ENCODE measurements at places on chromosomes 16 and 17. TPM values are rescaled to one million over a fixed set of nuclear protein-coding genes. Genes with fewer than 3 reads are reported as not detected.

GRCh38 chr17:32810690-32811089 lies 66.2 kb downstream of the MYO1D start:
- DNase-seq = no peak

DNA sequence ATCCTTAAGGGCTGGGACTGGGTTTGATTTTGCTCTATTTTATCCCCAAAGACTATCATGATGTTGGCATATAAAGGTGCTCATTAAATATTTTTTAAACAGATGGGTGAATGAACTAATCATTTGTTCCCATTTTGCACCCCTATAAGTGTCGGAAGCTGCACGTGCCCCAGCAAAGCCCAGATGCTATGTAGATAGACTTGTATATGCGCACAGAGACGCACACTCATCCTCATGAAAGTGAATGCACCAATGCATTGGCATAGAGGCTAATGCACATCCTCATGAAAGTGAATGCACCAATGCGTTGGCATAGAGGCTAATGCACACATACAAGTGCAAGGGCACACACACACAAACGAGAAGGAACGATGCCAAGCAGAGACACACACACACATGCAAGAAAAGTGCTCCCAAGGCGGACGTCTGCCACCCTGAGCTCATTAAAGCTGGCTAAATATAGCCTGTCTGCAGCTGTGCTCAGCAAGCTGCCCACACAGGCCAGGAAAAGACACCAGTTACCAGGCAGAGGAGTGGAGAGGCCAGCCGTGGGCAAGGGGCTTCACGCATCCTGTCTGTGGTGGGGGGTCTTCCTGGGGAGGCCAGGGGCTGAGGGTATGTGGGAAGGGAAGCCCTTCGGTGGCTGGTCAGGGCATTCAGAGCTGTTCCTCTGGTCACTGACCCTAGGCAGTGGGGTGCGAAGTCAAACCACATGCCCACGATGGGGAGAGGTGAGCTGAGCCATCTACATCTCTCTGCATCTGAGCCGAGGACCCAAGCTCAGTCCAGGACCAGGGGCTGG lies 52.6 kb downstream of the PIMREG start:
- peak; percentile 63 for DNase-seq

DNA sequence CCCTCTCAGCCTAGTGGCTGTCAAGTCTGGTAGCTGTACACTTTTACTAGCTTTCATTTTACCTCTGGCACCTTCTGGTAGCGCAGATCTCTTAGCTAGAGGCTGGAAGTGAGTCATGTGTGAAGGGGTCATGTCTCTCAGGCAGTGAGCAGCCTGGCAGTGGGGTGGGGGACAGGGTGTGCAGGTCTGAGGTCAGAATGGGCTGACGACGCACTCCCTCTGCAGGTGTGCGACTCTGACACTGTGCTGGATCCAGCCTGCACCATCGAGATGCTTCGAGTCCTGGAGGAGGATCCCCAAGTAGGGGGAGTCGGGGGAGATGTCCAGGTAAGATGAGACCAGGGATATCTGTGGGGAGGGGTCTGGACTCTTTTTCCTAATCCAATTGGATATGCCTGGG lies 7.8 kb downstream of the HAS3 start:
- no peak for DNase-seq

- DNase-seq = peak; percentile 74
These were observed 12.6 kb upstream of the ASGR1 start for GRCh38 chr17:7191571-7192270.

- no peak for DNase-seq
These were observed 123.1 kb downstream of the XYLT1 start for GRCh38 chr16:17347624-17348023.

GRCh38 chr17:31130286-31131224 lies 35.8 kb downstream of the NF1 start:
- no peak for DNase-seq

DNA sequence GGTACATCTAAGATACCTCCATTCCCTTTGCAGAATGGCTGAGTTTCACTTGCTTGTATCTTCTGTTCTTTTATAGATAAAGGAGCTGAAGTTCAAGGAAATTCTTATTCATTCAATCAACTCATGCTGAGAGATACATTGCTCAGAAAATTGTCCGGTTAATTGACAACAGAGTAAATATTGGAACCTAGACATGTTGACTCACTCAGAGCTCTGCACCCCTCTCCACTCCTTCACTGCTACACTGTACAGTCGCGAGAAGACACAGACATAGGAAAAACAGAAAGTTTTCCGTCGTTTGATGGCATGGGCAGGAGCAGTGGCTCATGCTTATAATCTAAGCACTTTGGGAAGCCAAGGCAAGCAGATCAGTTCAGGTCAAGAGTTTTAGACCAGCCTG lies 690.5 kb upstream of the SOX9 start:
- DNase-seq = no peak

DNA sequence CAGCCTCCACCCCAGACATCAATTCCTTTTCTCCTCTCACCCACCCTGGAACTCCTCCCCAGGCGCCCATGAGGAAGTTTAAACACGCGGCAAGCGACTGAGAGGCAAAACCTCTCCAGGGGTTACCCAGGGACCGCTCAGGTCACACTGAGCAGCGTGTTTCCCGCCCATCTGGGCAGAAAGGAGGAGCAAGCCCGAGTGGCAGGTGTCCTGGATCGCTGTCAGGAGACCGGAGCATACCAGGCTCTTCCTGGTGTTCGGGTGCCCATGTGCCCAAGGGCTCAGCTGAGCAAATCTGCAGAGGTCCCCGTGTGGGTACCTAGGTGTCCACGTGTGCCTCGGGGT lies 491 bp downstream of the SLC25A19 start:
- DNase-seq = no peak

- no peak for DNase-seq
These were observed 9.9 kb upstream of the TMEM114 start for GRCh38 chr16:8600144-8600775.

DNA sequence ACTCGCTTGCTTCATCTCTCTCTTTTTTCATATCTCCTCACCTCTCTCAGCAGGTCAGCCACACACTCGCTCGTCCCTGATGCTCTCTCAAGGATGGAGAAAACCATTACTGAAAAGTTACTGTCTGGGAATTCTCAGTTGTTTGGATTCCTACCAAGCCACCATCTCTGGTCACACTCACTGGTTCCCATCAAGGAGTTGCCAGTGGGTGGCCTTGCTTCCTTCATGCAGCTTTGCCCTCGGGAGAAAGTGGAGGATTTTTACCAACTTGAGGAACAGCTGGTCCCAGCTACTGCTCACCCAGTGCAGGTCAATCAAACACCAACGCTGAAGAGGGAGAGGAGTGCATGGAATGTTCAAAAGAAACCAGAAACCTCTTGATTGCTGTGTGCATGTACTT lies 25.3 kb downstream of the MEOX1 start:
- no peak for DNase-seq

DNA sequence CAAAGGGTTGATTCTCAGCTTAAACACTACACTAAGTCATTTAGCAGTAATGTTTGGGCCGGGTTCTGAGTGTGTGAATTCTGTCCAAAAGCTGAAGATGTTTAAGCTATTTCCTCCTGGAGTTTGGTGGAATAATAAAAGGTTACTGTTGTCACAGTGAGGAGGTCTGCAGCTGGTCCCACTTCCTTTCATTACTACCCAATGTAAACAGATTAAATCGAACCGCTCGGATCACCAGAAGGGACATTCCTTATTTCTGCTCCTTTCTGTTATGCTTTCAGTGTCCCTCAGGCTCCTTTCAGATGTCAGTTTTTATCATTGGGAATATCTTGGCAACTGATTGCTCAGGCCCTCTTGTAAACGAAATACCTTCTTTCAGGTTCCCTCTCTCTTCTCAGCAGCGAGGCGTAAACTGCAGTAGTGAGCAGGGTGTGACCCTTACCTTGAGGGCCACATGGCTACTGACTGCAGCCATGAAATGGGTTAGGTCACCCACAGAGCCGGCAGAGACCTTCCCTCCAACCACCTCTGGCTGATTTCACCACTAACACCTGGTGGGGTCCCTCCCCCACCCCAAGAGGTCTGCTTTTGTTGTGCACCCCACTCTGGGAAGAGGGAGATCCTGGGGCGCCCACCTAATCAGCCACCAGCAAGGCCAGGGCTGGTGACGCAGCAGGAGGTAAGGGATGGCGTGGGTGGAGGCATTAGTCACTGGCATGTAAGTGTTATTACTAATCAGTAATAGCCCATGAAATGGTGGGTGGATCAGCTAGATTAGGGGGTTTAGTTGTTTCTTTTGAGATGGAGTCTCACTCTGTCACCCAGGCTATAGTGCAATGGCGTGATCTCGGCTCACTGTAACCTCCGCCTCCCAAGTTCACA lies 117.6 kb downstream of the VPS53 start:
- no peak for DNase-seq

DNA sequence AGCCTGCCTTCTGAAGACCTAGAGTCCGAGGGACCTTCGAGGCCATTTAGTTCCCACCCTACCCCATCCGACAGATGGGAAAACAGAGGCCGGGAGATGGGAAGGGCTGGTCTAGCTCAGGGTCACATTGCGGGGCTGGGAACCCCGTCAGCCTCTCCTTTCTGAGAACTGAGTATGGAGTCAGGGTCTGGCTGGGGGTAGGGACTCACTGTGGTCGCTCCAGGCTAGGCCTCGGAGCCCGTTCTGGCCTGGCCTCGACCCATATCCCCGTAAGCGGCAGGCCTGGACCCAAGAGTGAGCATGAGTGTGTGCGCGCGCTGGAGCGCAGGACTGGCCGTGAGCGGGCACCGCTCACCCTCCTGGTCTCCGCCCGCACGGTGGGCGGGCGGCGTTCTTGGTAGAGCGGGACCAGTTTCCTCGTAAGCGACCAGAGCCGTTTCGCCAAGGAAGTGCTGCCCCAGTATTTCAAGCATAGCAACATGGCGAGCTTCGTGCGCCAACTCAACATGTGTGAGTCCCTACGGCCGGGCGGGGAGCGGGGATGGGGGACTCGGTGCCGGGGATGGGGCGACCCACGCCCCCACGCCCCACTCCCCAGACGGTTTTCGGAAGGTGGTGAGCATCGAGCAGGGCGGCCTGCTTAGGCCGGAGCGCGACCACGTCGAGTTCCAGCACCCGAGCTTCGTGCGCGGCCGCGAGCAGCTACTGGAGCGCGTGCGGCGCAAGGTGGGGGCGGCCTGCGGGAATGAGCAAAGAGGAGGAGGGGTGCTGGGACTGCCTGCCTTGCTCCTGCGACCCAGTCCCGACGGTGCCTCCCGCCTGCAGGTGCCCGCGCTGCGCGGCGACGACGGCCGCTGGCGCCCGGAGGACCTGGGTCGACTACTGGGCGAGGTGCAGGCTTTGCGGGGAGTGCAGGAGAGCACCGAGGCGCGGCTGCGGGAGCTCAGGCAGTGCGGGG lies 855 bp downstream of the HSF4 start:
- DNase-seq = no peak

GRCh38 chr17:82444941-82445521 lies 5.5 kb downstream of the CYBC1 start:
- no peak for DNase-seq

DNA sequence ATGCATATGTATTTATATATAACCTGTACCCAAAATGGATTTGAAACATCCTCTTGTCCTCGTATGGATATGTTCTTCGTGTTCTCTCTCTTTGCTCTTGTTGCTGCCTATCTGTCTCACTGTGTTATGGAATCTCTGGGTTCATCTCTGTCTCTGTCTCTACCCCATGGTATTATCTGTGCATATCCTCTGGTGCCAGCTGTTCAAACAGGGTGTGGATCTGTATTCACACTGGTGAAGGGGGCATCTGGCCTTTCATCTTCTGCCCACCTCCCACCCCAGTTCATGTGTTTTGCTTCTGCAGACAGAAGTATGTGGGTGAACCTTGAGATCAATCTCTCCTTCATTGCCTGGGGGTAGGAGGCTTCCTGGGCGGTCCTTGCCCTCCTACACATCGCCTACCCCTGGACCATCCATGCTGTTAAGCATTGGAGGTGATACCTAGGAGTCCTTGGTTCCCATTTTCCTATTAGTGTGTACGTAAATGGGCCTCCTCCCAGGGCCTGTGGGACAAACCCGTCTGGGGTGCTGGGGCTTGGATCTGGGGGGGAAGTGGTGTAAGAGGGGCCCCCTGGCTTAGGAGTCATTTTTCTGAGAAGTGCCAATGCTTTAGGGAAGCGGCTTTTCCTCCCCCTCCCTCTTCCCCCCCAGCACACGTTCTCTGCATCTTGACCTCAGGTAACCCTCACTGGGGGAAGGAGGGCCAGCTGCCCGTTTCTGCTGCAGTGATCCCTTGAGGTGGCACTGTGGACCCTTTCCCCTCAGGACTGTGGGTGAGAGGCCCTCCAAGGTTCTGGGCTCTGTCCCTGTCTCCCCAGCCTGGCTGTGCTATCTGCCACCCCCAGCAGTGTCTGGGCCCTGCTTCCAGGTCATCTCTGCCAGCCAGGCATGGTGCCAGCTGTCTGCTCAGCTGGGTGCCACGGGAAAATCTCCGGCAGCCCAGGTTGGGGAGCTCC lies 21.1 kb downstream of the RARA start:
- no peak for DNase-seq

DNA sequence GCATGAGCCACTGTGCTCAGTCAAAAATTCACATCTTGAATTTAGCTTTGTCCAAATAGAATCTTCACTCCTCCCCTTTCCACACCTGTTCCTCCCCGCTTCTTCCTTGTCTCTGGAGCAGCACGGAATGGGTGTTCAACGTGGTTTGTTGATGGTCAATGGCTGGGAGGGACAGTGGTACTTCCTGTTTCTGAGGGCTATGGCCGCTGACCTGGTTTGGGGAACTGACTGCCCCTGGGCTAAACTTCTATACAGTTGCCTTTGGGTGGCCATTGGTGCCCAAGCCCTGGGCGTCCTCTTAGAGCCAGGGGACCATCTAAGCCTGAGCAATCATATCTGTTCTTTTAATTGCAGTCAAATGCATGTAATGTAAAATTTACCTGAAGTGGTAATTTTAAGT lies 19.1 kb upstream of the WFIKKN2 start:
- DNase-seq = no peak

GRCh38 chr17:55883149-55883548 lies 132.3 kb downstream of the PCTP start:
- no peak for DNase-seq

GRCh38 chr17:15213381-15214087 lies 51.6 kb downstream of the PMP22 start:
- DNase-seq = no peak

- no peak for DNase-seq
These were observed 12.6 kb upstream of the POLR3E start for GRCh38 chr16:22284637-22285036.

GRCh38 chr17:55294042-55294751 lies 29.4 kb downstream of the HLF start:
- no peak for DNase-seq

GRCh38 chr16:31071861-31072260 lies 2.2 kb downstream of the ZNF668 start:
- DNase-seq = no peak

Gene SLC52A1
- total RNA-seq = 25.0 TPM

Gene MED9
- total RNA-seq = 15.4 TPM

Gene TMED6
- total RNA-seq = 1.5 TPM

Gene SLC13A2
- total RNA-seq = 22.0 TPM

Gene KRTAP9-4
- total RNA-seq = 103 TPM

Gene CCL14
- 5.7 TPM for total RNA-seq

Gene ORMDL3
- 91.3 TPM for total RNA-seq

Gene HSD17B1
- total RNA-seq = 2.6 TPM

Gene PYDC1
- not detected for total RNA-seq

Measured in suprapubic skin (tissue), 4 donors.